DMS 273 treated with DMSO at 0.1 percent for 48 hours (cell line): ENCODE measurements at places on chromosomes 1 and 21.

GRCh38 chr1:28830814-28831213, 18.8 kb downstream of the OPRD1 start:
- peak; percentile 89 for DNase-seq

- no peak for DNase-seq
Measured at GRCh38 chr1:228394571-228395394, 11.9 kb downstream of the TRIM11 start.

GRCh38 chr1:1614204-1614953, 921 bp upstream of the MIB2 start:
- DNase-seq: no peak

GRCh38 chr21:45330075-45330781, 42.5 kb upstream of the POFUT2 start:
- no peak for DNase-seq

DNA sequence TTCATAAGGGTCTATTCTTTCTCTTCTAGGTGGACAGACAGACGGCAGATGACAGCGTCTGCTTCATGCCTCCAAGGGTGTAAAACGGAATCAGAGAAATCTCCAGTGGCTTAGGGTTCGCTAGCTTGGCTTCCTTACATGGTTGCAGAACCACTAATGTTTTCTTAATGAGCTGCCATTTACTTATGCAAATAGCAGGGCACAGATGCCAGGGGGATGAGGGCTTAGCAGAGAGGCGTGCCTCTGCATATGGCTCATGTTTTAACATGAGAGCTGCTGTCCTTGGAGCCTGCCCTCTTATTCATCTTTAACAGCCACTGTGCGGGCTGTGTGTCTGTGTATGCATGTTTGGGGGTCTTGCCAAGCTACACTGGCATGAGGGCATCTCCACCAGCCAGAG, 119.6 kb downstream of the IER5 start:
- DNase-seq: peak; percentile 93

- no peak for DNase-seq
Measured at GRCh38 chr1:73096841-73097240, 814.5 kb upstream of the NEGR1 start.

DNA sequence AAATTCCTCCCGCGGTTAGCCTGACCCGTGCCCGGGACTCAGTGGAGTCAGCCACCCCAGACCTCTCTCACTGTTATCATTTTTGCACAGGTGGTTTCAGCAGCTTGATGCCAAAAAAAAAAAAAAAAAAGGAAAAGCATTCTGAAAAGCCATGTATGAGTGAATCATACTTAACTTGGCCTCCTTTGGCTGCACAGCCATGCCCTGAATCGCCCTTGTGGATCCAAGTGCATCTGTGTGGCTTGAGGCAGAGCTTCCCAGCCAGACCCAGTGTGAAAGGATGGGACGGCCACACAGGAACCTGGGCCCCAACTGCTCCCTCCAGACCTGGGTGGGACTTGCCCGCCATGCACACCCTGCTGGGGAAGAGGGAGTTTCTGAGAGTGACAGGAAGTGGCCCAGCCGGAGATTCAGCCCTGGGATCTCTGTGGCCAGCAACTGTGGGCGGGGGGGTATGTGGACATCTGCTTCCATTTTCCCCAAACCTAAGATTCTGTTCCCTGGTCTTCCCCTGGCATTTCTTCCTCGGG, 8.6 kb downstream of the YBEY start:
- no peak for DNase-seq
